ENCODE measurements at places on chromosomes 5 and 9.
A peak's percentile ranks its signal among the peaks of the same experiment; 100 is the strongest.

DNA sequence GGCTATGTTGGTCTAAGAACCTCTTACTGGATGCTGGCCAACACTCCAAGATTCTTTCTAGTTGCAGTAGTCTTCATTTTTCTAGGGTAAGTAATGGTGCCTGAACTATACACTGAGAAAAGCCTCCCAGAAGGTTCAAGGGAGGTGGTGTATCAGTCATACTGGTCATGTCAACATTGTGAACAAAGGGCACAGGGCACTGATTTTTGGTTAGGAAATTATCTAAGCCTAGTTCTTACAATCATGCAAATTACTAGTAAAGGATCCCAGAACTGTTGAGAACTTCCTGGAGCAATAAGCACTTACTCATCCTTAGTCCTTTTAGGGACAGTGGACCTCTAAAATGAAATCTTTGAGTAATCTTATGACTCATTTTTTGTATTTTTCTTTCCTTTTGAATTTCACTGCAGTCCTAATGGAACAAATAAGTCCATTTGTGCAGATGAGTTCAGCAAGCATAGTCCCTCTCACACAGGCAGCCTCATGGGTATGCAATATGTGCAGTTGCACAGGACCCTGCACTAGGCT, 21.1 kb upstream of the CDC42SE2 start:
- no peak for DNase-seq

GRCh38 chr5:135154197-135154596, 120.2 kb upstream of the PITX1 start:
- no peak for DNase-seq

DNA sequence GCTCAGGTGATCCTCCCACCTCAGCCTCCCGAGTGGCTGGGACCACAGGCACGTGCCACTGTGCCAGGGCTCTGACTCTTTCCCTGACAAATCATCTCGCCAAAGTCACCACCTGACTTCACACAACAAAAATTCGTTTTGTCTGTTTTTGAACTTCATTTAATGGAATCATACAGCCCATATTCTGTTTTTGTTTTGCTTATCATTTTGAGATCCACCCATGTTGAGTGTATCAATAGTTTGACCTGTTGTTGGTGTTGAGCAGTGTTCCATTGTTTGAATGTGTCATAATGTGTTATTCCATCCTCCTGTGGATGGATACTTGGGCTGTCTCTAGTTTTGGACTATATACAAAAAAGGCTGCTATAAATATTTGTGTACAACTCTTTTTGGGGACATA, 6.9 kb upstream of the UBE2D2 start:
- no peak for DNase-seq

GRCh38 chr5:17169507-17169906, 47.9 kb upstream of the BASP1 start:
- DNase-seq = no peak

DNA sequence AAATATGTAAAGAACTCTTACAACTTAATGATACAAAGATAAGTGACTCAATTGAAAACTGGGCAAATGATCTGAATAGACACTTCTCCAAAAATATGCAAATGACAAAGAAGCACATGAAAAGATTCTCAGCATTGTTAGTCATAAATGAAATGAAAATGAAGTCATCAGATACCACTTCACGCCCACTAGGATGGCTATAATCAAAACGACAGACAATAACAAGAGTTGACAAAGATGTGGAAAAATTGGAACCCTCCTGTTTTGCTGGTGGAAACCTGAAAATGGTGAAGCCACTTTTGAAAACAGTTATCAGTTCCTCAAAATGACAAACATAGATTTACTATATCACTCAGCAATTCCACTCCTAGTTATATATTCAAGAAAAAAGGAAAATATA, 7.9 kb upstream of the SYK start:
- no peak for DNase-seq

GRCh38 chr5:129078247-129078646, 16.3 kb upstream of the ISOC1 start:
- DNase-seq = no peak

DNA sequence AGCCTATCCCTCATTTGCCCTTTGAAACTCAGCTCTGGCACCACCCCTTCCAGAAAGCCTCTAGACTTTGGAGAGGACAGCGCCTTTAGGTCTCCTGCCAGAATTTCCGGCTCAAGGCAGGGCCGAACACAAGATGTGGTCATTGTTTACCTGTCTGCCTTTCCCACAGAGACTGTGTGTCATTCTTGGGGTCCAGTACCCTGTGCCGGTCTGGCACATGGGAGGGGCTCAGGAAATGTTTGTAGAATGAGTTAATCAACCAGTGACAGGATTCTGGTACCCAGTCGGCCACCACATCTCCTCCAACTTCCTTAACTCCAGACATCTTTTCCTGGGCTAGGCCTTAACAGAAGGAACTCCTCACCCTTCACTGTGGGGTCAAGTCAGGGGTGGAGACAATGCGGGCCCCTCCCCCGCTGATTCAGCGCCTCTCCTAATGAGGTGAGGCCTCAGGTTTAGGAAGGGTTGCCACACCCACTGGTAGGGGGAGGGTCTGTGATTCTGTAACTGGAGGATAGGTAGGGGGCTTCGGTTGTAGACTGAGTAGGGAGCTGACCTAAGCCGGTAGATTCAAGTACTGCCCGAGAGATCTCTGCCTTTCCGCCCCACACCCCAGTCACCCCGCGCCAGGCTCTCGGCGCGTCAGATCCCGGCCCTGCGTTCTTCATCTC, 29.3 kb downstream of the PCDH1 start:
- peak; percentile 41 for DNase-seq
